ENCODE measurements at places on chromosomes 3 and 15.

- DNase-seq, result no peak
Measured at GRCh38 chr3:72054976-72055375, 270.0 kb upstream of the PROK2 start.

DNA sequence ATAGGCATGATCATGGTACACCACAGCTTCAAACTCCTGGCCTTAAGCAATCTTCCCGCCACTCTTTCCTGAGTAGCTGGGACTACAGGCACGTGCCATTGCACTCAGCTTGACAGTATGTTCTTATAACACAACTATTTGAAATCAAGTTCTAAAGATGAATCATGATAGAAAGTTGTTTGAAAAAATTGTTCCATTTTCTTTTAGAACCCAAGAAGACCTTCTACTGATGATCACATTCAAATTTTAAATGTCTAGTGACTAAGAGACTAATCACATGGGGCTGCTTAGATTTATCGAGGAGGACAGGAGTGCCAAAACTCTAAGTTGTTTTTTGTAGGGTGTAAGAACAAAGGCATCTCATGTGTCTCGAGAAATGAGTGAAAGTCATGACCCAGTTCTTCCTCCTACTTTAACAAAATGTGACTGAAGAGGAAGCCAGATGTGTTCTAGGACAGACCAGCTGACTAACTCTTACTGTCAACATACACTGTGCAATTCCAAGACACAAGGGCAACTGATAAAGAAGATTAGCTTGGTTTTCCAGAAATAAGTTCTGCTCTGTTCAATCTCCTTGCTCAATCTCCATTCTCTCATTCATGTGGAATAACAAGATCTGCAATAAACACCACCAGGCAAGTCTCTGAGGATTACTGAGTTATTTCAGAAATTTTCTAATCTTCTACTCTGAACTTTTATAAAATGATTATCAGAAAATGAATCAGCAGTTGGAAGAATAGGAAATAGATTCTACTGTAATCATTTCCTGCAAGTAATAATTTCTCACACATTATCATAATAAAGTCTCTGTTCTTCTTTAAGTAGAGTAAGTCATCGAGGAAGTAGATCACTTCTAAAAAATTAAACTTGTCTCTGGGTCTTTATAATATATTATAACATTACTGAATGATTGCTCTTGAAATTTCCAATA, 122.6 kb upstream of the CCNL1 start:
- DNase-seq, result peak; percentile 36

GRCh38 chr3:11574981-11575669, 68.6 kb downstream of the VGLL4 start:
- DNase-seq, result peak; percentile 17

- no peak for DNase-seq
Measured at GRCh38 chr15:75590239-75590638, 11.1 kb upstream of the PTPN9 start.

DNA sequence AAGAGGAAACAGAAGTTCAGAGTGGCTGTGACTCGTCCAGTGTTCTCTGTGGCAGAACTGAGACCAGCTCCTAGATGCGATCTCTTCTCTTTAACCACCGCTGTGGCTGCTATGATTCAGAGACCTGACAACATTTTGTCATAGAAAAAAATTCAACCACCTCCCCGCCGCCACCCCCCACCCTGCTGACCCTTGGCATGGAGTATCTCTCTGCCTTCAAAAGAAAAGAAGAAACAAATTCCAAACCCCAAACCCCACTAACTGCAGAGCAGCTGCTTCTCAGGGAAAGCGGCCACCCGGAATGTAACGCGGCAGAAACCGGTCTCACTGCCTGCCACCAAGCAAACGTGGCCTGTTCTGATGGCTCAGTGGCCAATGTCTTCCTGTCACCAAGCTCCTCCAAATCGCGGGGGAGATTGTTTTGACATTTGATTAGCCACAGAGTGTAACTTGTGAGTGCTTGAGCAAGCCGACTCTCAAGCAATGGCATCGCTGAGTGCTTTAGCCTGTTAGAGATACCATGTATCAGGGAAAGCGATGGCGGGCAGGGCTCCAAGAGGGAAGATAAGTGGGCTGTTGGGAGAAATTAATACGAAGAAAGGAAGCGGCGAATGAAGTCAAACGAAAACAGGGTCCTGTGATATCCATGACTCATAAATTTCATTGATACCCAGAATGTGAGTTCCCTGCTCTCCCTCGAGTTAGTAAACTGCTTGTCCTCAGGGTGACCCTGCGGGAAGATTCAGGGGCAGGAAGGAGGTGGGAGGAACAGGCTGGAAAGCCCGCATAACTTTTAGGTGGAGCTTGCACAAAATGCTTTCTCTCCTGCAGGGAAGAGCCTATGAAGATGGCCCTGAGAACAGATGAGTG, 44.8 kb upstream of the TLE3 start:
- peak; percentile 93 for DNase-seq

- DNase-seq, result no peak
Measured at GRCh38 chr3:171960159-171960558, 79.2 kb upstream of the FNDC3B start.

GRCh38 chr3:100463002-100463401, 29.4 kb upstream of the TMEM45A start:
- peak; percentile 75 for DNase-seq

GRCh38 chr3:77147836-77148578, 108.1 kb downstream of the ROBO2 start:
- DNase-seq, result no peak

GRCh38 chr3:59809016-59809415, 759.2 kb upstream of the CFAP20DC start:
- no peak for DNase-seq

DNA sequence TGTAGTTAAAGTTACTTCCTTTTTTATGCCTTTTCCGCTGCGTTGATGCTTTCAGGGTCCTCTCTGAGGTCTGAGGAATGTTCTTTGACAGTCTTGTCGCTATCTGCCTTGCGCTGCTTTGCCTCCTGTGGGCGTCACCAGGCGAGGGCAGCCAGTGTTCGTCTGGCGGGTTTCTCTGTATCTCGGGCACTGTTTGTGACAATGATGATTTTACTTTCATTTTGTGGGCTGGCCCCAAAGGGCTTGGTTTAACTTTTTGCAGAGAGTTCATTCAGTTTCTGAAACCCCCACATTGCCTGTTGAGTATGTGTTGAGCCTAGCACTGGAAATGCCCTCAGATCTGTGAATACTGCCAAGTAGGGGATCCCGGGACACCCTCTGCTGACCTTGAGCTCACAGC, 24.6 kb upstream of the SACM1L start:
- no peak for DNase-seq

DNA sequence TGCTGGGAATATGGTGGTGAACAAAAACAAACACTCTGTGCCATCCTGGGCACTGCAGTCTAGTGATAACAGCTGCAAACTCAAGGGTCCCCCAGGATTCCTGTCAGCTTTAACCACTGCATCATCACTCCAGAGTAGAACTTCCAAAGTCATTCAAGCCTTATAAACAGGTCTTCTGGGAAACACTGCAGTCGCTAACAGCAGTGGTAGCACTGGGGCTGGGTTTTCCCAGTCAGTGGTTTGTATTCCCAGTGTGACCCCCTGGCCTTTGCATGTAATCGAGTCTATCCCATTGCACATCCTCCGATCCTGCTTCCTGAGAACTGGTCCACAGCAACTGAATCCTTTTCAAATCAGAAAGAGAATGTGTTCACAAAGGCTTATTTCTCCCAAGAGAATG, 623.5 kb downstream of the EDEM1 start:
- peak; percentile 46 for DNase-seq

DNA sequence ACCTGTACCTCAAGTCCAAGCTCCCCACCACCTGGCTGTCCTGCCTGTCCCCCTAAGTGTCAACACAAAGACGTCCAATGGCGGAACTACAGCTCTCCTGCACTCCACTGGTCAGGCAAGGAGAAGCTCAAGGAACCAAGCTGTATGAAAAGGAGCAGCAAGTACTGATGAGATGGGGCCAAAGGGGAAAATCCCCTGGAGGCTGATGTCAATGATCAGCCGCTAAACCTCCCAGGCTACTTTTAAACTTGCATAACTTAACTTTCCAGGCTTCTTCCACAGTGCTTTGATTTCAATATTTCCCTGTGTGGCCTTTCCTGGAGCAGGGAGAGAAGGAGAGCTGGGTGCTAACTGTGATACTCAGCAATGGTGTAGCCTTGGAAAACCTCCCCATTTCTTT, 35.0 kb downstream of the TM4SF4 start:
- no peak for DNase-seq

DNA sequence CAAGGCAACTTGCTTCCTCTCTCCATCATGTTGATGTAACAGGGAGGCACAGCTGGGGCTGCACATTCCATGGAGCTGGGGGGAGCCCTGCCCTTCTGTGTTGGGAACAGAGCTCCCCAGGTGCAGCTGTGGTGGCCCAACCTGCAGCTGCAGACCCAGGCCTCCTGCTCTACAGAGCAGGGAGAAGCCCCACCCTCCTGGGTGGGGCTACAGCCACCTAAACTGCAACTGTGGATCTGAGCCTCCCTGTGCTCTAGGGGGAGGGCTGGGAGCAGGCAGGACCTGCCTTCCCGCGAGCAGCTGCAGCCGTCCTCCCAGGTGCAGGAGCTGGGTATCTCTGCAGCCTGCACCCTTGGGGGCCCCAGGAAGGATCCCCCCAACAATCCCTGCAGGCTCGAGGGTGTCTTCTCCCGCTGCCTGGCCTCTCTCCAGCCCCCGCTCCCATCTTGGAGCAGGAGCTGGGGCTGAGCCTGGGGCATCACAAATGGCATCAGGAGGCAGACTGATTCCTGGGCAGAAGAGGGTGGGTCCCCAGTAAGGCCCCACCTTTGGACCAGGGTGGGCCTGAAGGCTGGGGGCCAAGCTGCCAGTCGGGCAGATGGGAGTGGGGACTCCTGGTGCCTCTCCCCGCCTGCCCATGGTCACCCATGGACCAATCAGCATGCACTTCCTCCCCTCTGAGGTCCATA, 7.4 kb downstream of the LRRC58 start:
- DNase-seq, result no peak

- no peak for DNase-seq
Measured at GRCh38 chr15:74779162-74779648, 2.7 kb upstream of the CSK start.

DNA sequence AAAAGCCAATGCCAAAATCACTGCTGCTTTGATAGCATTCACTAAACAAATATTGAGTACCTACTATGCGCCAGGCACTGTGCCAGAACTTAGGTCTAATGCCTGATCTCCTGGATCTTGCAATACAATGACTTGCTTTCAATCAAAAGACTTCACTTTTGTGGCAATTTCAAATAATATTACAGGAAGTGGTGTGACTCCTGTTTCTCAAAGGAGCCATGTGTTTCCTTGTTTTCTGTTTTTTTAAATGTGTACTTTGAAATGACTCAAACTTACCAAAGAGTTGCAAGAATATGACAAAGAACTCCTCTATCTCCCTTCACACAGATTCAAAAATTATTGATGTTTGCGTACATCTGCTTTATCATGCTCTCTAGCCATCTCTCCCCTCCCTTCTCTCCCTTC, 18.3 kb downstream of the OSBPL10 start:
- DNase-seq, result no peak

- no peak for DNase-seq
Measured at GRCh38 chr3:136576279-136577009, 175.7 kb downstream of the STAG1 start.

DNA sequence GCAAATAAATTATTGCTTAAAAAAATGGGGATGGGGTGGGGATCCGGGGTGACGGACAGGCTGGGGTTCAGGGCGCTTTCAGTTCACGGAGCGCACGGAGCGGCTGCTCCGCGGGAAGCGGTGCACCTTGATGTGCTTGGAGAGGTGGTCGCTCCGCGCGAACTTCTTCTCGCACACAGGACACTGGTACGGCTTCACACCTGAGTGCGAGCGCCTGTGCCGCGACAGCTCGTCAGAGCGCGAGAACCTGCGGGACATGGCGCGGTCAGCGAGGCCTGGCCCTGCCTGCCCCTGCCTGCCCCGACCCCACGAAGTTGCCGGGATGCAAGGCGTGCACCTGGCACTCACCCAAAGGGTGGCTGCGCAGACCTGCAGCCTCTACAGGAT, 13.6 kb downstream of the KLF15 start:
- DNase-seq, result no peak

GRCh38 chr3:177448987-177449359, 251.7 kb upstream of the TBL1XR1 start:
- no peak for DNase-seq

DNA sequence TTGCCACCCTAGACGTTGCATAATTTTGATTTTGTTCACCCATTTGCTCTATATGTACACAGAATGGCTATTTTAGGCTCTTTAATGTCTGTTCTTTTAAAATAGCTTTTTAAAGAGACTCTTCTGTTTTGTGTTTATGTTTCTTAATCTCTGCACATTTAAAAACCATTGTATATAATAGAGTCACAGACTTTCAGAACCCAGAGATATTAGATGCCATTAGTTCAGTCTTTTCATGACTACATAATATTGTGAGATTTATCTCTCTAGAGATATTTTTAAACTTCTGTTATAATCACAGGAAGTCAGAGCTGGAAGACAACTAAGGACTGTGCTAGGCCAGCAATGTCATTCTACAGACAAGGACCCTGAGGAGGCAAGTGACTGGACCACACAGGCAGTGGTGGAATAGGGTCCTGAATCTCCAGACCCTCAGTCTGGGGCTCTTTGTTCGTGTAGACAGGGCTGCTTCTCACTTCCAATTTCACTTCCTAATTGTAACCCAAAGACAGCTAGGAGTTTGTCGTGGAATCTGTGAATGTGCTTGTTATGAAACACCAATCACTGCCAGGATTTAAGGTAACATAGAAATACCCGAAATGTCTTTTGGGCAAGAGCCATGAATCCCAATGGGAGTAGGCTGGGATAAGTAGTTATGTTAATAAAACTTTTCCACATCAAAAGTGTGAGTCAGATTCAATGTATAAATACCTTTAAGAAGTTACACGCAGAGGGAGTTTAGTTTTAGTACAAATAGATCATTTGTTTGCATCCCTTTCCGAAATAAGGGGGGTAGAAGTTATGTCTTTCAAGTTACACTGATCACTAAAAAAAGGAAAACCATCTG, 165.2 kb upstream of the ROPN1 start:
- no peak for DNase-seq

GRCh38 chr15:77836906-77837648, 204.4 kb upstream of the LINGO1 start:
- no peak for DNase-seq

DNA sequence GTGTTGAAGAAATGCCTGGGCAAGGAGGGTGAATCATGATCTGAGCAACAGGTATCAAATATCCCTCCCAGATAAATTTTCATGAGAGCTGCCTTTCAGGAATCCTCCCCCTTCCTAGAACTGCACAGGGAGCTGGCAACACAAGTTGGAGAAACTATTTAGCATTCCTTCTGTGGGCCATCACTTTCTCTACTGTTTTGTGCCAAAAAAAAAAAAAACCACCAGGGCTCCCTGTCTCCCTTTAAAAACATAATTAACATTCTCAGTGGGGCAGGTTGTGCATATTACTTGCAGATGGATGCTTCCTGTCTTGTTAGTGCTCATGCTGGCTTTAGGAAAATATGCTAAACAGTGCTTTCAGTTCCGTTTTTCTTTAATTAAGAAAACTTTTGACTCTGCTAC, 234.9 kb upstream of the LMCD1 start:
- no peak for DNase-seq

DNA sequence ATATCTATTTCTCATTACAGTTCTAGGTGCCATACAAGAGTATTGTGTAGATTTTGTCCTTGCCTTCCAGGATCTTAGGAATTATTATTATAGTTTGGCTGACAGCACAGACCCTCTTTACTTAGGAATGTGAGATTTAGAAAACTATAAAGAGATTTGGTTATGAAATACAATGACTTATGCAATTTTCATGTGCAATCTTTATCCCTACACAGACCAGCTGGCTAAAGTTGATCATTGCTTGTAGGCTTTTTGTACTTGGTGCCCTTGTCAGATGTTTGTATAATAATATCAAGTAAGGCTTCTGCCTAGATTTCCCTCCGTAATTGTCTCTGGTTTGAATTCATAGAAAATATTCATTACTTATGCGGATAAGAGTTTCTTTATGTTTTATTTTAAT, 174.5 kb upstream of the GAP43 start:
- no peak for DNase-seq
